ENCODE measurements at places on chromosomes 5 and 9.

GRCh38 chr9:136940526-136941230 is 3.9 kb downstream of the FBXW5 start:
- no peak for DNase-seq

GRCh38 chr5:28743716-28744110 is 1705.3 kb upstream of the CDH9 start:
- no peak for DNase-seq

- no peak for DNase-seq
These were observed 55.4 kb upstream of the TBC1D2 start for GRCh38 chr9:98310752-98311392.

GRCh38 chr5:111266491-111266890 is 42.3 kb downstream of the CAMK4 start:
- DNase-seq: no peak

- no peak for DNase-seq
These were observed 778 bp downstream of the TRIM41 start for GRCh38 chr5:181223729-181224389.

DNA sequence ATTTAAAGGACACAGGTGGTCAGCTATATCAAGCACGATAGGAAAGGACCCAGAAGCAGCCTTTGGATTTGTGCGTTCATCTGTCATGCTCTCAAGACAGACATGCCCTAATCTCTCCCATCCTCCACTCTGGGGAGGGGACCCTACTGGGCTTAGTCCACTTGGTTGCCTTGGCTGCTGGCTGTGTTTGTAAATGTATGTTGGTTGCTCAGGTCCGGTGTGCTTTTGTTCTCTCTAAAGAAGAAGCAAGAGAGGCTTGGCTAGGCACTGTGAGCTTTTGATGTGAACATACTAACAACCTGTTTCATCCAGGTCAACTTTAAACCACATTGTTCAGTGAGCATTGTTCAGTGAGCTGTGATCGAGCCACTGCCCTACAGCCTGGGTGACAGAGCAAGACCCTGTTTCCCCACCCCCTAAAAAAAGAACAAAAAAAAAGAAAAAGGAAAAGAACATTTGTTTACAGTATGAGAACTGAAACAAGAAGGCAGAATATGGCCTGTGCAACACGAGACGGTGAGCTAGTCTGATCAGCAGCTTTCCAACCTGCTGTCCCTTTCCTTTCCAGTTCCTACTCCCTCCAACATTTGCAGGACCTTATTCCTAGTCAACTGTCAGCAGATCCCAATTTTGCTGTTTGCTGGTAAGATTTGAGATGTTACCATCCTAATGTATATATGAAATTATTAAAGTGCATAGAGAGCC is 228.3 kb downstream of the ARHGAP26 start:
- DNase-seq: no peak

DNA sequence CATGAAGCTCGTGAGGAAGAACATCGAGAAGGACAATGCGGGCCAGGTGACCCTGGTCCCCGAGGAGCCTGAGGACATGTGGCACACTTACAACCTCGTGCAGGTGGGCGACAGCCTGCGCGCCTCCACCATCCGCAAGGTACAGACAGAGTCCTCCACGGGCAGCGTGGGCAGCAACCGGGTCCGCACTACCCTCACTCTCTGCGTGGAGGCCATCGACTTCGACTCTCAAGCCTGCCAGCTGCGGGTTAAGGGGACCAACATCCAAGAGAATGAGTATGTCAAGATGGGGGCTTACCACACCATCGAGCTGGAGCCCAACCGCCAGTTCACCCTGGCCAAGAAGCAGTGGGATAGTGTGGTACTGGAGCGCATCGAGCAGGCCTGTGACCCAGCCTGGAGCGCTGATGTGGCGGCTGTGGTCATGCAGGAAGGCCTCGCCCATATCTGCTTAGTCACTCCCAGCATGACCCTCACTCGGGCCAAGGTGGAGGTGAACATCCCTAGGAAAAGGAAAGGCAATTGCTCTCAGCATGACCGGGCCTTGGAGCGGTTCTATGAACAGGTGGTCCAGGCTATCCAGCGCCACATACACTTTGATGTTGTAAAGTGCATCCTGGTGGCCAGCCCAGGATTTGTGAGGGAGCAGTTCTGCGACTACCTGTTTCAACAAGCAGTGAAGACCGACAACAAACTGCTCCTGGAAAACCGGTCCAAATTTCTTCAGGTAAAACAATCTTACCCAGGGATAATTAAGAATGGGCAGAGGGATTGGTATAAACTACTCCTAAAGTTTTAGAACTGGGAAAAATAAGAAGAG is 12.9 kb downstream of the ITGA1 start:
- DNase-seq: peak; percentile 75

DNA sequence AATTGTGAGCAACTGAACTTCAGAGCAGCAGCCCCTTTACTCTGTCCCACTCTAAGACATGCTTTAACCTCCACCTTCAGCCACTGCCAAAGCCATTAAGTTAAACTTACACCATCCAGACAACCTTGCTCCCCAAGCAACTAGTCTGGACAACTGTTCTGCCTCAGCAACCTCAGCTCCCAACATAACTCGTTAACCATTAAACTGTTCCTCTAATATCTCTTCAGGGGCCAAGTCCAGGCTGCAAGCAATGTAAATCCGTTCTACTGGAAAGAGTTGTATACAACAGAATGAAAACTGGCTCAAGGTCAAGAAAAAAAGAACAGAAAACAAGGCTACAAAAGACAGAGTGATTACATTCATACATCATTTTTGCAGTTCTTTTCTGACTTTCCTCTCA is 131.7 kb upstream of the TARS1 start:
- DNase-seq: no peak

GRCh38 chr9:137408651-137409405 is 14.1 kb downstream of the EXD3 start:
- no peak for DNase-seq

DNA sequence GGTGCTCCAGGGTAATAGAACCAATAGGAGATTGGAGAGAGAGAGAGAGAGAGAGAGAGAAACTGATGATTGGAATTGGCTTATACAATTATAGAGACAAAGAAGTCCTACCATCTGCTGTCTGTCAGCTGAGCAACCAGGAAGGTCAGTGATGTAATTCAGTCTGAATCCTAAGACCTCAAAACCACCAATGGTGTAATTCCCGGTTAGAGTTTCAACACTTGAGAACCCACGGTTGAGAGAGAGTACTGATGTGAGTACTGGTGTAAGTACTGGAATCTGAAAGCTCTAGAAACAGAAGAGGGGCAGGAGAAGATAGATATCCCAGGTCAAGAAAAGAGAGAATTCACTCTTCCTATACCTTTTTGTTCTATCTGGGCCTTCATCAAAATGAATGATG is 775.8 kb downstream of the EFNA5 start:
- no peak for DNase-seq

GRCh38 chr5:113336975-113337374 is 97.8 kb downstream of the TSSK1B start:
- DNase-seq: peak; percentile 20

- no peak for DNase-seq
These were observed 14.2 kb upstream of the CRB2 start for GRCh38 chr9:123341816-123342215.

DNA sequence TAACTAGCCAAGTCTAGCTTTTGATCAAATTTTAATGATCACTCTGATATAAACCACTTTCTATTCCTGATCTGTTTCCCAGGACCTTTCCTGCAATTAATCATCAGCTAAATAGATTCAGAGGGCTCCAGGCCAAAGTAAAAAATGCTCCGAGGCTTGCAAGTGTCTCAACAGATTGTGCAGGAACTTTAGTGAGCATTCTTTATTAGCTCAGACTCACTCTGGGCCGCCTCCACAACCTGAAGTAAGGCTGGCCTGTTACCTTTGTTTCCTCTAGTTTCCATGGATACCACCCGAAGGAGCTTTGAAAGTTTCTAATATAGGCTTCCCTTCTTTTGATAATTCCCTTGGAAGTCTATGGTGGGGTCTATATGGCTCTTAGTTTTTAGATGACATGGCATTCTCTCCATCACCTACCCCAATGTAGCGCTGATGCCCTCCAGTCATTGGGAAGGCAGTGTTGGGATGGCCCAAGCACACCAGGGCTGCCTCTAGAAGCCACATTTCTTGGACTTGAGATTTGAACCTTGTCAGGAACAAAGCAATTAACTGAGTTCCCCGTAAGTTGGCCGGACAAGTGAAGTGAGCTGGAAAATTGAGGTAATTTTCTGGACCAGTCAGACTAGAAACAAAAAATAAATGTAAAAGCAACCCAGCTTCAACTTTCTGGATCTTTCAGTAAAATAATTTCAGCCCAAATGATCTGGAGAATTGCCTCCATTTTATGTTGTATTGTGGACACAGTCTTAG is 97.6 kb upstream of the LHFPL2 start:
- no peak for DNase-seq

GRCh38 chr5:103674739-103675138 is 112.2 kb upstream of the NUDT12 start:
- no peak for DNase-seq
